Breast epithelium (tissue), 4 donors: ENCODE measurements at places on chromosomes 6 and 20. TPM values are rescaled to one million over a fixed set of nuclear protein-coding genes. Genes with fewer than 3 reads are reported as not detected.

PNLDC1 gene
- not detected for total RNA-seq

- no peak for DNase-seq
- no peaks in the 10 kb centered on the region for H3K4me1 ChIP-seq
- no peak overlapping the region for H3K4me3 ChIP-seq
- no peaks in the 10 kb centered on the region for H3K36me3 ChIP-seq
- H3K27ac ChIP-seq: no peak overlapping the region
These were observed 83.8 kb downstream of the FOXF2 start for GRCh38 chr6:1473166-1473565.

DNA sequence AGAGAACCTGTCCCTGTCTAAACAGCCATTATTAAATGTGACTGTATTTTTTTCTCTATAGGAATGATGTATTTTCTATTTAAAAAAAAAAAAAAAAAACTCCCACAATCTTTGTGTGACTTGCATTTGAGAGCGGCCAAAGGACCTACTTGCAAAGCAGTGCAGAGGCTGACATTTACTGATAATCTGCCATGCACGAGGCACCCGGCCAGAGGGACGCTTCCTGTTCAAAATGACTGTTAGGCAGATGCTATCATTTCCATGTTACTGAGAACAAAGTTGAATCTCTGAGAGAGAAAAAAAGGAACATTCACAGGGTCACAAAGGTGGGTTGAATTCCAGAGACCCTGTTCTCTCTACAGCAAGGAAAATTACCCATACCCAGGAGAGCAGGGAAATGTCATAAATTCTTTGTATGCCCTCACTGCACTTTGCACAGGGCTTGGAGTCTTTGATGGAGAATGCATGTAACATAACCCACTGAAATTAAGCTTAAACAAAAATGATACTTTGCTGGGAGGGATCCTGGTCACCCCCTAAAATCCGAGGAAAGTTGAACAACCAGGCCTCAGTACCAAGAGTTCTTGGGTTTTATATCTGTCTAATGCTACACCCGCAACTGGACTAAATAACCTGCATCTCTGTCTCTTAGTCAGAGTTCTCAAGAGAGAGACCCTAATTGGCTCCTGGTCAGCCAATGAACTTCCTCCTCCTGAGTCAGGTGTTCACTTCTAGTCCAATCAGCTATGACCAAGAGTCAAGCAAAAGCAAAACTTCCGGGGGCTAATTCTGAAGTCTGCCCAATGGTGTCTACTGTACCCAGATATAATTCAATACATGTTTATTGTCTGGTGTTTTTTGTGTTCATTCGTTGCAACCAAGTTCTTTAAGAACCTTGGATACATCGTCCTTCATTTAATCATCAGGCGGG lies 61.2 kb downstream of the GCLC start:
- no peaks in the 10 kb centered on the region for H3K27me3 ChIP-seq
- peak; percentile 43 for DNase-seq
- H3K36me3 ChIP-seq: no peaks in the 10 kb centered on the region
- peaks cover 6% of the 10 kb centered on the region for H3K4me1 ChIP-seq
- no peak overlapping the region for H3K4me3 ChIP-seq

AARS2 gene
- 16.5 TPM for total RNA-seq

ID4 gene
- total RNA-seq: 57.1 TPM

APOBEC2 gene
- not detected for total RNA-seq

LY6G5C gene
- 0.33 TPM for total RNA-seq

DNA sequence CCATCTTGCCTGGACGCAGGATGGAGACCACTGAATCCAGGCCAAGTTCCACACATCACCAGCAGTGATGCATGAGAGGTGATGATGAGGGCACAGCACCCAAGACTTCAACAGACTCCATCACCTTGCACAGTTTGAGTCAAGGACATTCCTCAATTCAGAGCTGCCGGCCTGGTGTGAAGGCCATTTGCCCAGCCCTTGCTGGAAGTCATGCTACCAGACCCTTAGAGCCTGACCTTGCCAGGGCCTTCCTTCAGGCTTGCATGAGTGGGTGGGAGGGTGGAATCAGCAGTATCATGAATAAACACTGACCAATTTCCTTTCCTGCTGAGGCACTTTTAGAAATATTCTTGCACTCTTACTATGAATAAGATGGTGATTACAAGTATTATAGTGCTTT lies 130.2 kb upstream of the SSTR4 start:
- no peaks in the 10 kb centered on the region for H3K4me1 ChIP-seq
- H3K27ac ChIP-seq: peak overlapping the region; percentile 9
- H3K27me3 ChIP-seq: no peaks in the 10 kb centered on the region
- no peak for DNase-seq
- H3K4me3 ChIP-seq: no peak overlapping the region

DNA sequence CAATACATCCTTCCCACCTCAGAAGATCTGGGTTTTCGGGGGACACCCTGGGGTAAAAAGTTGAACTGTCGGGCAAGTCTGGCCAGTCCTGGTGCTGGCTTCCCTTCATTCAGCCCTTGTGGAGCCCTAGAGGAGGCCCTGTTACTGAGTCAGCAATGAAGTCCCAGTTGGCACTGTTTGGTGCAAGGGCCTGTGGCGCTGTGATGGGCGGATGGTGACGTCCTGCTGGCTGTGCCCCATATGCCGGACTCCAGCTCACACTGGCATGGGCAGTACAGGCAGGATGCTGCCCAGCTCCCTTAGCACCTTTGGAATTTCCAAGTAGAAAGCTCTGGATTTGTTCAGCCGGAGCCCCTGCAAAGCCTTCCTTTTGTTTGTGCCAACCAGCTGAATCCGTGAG lies 186.2 kb upstream of the PMEPA1 start:
- DNase-seq: peak; percentile 27
- no peak overlapping the region for H3K4me3 ChIP-seq
